HTR-8/SVneo (cell line): ENCODE measurements at places on chromosomes 1 and 21.

DNA sequence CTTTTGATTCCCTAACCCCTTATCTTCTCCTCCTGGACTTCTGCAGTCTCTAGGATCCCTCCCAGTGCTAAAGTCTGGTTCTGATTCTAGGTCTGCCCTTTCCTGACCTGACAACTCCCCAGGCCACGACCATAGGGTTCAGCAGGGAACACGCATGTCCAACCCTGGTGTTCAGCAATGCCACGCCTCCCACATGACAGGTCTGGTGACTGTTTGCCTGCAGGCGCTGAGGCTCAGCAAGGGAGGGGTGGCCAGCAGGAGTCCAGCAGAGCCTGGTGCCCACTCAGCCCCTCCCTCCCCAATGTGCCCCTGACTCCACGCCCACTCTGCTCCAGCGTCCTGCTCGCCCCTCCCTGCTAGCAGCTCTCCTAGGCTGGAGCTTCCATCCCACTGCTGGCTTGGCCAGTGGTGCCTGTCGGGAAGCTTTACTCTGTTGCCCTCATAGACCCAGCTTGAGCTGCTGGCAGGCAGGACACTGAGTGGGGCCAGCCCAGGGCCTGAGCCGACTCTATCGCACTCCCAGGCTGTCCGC, 17.3 kb downstream of the SLC9A1 start:
- no peak for DNase-seq

GRCh38 chr1:196074182-196074581, 534.1 kb downstream of the KCNT2 start:
- DNase-seq = no peak

GRCh38 chr1:9086796-9087195, 17.4 kb upstream of the SLC2A5 start:
- DNase-seq = no peak

DNA sequence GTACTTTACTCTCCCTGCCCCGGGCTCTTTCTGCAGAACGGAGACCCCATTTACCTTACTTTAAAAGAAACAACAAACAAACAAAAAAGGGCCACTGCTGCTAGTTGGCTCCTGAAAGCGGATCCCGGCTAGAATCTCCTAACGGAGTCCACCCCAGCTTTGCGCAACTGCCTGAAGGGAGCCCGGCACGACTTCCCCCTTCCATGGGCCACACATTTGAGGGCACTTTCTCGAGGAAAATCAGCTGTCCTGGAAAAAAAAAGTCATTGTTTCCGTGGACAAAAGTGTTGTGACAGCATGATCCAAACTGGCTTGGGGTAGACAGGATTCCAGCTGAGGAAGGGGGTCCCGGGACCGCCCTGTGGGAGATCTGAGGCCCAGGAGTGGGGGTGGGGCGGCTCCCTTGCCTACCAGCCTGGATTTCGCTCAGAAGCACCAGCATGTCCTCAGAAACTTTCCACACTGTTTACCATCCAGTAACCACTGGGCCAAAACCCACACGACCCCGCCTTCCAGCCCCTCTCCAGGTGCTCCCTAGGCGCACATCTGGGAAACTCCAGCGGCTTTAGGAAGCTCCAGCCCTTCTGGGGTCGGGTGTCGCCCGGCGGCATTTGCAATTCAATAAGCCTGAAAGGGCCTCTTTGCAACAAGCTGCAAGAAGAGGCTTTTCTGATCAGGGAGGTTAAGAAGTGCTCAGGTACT, 4.8 kb downstream of the RIPK4 start:
- no peak for DNase-seq

- DNase-seq = no peak
Observed at GRCh38 chr1:35882586-35882944, 444 bp upstream of the AGO1 start.

DNA sequence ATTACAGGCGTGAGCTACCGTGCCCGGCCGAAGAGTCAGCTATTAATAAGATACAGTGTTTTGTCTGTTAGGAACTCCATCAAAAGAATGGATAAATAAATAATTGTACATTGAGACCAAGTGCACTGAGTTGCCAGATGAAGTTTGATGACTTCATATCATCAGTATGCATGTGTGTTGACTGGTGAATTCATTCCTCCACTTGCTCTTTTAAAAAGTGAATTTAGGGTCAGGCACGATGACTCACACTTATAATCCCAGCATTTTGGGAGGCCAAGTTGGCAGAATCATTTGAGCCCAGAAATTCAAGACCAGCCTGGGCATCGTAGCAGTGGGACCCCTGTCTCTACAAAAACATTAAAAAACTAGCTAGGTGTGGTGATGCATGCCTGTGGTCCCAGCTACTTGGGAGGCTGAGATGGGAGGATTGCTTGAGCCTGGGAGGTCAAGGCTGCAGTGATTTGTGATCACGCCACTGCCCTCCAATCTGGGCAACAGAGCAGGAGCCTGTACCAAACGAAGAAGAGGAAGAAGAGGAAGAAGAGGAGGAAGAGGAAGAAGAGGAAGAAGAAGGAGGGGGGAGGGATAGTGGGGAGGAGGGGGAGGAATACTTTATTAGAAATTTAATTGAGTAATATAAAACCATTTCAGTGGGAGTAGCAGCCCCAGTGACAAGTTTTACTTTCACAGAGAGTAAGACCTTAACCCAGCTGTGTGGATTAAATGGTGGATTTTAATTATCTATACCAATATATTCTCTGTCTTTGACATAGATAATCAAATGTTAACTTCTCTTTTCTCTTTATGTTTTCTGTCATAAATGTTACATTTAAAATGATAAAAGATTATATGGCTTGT, 74.9 kb downstream of the CCDC18 start:
- DNase-seq = peak; percentile 60

DNA sequence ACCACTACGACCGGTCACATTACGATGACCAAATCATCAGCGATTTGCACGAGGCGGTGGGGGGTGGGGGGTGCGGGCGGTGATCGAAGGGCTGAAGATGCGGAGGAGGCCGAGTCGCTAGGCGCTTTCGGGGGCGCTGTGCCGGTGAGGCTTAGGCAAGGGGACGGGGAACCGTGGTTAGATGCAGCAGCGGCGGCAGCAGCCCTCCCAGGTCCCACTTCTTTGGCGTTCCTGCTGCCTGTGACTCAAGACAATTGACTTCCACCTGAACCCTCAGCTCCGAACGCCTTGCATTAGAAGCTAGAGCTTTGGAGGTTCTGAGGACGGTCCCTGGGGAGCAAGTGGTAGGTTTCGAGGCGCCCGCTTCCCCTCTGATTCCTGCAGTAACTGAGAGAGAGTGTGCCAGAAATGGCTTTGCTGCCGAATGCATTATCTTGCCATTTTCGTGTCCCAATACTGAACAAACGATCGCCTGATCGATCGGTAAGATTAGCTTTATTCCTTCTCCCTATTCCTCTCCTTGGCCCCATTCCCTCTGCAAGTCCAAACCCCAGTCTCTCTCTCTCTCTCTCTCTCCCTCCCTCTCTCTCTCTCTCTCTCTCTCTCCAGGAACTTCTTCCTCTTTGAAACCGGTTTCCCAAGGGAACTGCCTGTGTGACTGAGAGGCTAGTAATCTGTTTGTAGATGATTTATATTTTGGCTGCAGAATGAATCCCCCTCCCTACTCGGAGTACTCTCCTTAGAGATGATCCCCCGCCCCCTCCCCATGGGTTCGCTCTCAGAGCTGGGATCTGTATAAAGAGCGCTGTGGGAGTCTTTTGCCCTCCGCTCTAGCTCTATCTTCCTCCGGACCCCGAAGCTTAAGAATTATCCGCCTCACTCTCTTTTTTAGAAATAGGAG, 735 bp upstream of the BRINP3 start:
- peak; percentile 19 for DNase-seq

DNA sequence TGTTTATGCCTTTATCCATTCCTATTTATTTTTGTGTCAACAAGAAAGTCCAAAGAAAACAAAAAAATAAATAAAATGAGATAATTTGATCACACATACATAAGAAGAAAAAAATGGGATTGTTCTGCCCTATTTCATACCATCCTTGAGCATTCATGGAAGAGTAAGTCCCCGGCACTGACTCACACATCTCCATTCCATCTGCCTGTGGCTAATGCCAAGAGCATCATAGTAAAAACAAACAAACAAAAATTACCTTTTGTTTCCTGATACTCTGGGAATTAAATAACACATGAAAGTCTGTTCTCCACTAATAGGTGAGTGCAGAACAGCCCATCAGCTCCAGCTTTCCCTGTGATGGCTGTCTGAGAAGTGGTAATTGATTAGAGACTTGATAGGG, 48.1 kb upstream of the BACE2 start:
- no peak for DNase-seq

DNA sequence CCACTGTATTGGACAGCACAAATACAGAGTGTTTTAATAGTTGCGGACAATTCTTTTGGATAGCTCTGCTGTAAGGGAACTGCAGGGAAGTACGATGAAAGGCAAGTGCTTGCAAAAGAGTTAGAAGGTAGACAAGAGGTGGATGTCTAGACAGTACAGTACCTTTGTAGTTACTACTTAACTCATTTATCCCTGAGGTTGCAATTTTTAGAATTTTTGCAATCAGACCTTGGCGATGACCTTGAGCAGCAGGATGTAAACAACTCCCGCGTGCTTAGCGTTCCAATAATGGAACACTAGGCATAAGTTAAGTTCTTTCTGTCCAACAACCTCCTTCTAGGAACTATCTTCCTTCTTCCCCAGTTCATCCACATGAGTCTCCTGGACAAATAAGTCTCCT, 1.9 kb upstream of the SYT14 start:
- DNase-seq = no peak

- DNase-seq = peak; percentile 88
Observed at GRCh38 chr1:27959792-27960603, at the start of gene XKR8. Gene XKR8 (plus strand): TSS chr1:27959973. CDS start chr1:27960070, 97 bp downstream.

- DNase-seq = no peak
Observed at GRCh38 chr1:202562444-202563060, 147.7 kb downstream of the SYT2 start.

DNA sequence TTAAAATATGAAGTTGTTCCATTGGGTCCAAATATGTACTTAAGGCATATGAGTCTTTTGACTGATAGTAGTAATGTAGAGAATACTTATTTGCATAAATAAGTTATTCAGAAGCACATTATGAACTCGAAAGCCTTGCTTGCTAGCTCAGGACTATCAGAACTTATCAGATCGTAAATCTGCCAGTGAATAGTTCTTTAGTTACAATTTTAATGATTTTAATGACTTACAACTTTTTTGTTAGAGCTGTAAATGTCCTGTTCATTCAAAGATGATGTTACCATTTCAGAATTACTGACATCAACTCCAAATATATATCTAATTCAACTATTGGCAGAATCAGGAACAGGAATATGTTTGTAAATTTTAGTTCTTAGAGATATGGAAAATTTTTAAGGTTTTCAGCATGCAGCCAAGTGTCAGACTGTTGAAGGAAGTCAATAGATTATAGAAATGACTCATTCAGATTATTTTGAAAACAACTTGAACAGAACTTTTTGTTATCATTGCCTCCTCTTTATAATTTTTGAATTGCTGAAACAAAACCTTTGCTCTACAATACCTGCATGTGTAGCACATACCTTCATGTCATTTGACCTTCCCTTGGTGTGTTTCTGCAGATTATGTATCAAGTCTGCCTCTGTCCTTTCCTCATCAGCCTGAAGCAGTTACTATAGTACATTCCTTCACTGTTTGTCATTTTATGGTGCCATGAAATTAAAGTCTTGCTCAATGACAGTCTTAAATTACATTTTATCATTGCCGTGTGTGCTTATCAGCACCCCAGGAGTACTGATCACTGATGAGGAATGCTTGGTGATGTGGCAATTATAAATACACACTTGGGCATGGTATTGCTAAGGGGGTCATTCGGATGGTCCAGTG, 44.9 kb downstream of the LRRC8D start:
- peak; percentile 36 for DNase-seq

GRCh38 chr1:222781251-222781650, 33.6 kb upstream of the DISP1 start:
- DNase-seq = no peak

- DNase-seq = no peak
Observed at GRCh38 chr1:235375919-235376605, 8.8 kb downstream of the TBCE start.

DNA sequence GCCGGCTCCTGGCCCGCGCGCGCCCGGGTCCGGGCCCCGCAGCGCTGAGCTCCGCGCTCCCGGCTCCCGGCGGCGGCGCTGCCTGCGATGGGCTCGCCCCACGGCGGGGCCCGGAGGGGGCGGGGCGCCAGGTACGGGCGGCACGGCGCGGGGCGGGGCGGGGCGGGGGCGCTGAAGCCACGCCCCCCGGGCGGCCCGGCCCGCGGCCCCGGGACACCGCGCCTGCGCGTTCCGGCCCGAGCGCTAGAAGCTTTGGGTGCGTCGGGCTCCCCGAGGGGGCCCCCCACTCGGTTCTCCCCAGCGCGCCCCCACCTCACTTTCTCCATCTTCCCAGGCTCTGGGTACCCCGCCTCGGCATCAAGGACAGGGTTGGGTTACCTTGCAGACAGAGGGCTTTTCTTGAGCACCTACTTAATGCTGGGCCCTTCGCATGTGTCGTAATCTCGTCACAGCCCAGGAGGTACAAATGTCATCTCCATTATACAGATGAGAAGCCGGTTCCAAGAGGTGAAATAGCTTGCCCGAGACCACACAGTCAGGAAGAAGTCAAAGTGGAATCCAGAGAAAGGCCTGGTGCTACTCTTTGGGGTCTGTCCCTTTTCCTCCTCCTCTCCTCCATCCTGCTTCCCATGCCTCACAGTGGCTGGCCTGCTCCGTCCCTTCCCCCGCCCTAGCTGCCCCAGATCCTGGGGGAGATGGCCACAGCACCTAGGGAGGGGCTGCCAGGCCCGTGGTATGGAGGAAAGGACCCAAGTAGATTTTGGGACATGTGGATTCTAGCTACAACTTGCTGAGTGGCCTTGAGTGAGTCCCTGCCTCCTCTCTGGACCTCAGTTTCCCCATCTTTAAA, 46.5 kb downstream of the RAP1GAP start:
- DNase-seq = peak; percentile 80

DNA sequence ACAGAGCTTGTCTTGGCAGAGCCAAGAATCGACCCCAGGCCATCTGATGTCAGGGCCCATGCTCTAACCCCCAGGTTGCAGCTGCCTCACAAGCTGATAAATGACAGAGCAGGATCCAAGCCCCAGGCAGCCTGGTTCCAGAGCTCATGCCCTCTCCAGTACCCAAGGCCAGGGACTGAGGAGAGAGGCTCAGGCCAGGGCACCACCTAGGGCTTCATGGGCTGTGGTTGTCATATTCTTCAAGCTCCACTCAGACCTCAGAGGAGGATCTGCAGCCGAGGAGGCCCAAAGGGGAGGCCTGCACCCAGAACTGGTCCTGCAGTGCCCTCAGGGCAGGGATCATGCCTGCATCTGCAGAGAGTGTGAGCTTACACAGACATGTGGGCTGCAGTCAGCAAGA, 301.1 kb downstream of the MATN1 start:
- no peak for DNase-seq

DNA sequence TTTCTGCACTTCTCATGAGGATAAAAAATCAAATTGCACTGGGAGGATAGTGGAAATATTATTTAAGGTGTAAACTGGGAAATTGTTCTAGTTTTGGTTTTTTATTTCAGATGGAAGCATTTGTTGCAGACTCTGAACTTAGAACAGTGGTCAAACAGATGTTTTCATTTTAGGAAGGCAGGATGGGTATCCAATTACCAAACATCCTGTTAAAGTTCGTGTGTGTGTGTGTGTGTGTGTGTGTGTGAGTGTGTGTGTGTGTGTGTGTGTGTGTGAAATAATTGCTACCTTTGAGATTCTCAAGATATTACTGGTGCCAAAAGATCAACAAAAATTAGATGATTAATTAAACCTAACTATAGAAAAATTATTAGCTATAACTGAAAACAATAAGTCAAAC, 24.3 kb upstream of the DUSP10 start:
- no peak for DNase-seq

- DNase-seq = no peak
Observed at GRCh38 chr1:14705824-14706223, 107.3 kb downstream of the KAZN start.

- DNase-seq = no peak
Observed at GRCh38 chr21:34734696-34735095, 65.9 kb downstream of the CLIC6 start.
